ENCODE measurements at places on chromosomes 2 and 18.

DNA sequence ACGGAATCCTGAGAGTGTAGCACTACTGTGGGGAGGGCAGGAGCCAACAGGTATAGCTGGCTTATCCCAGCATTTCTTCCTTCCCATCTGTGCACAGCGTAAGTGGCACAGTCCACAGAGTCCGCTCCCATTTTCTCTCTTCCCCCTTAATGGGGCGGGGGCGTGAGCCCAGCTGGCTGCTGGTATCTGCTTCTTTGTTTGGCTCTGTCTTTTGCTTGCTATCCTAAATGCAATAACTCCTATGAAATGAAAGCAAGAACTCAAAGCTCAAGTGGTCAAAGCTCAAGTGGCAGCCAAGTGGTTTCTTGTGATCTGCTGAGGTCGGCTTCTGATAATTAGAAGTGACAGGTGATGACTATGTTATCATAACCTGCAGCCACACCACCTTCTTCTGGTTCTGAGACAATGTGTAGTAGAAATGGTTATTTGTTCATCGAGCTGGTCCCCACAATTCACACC lies 192.7 kb downstream of the PLCL1 start:
- DNase-seq, result no peak

GRCh38 chr18:12029786-12030584 lies 48.7 kb downstream of the IMPA2 start:
- DNase-seq, result no peak

GRCh38 chr18:8839281-8839680 lies 133.9 kb downstream of the MTCL1 start:
- DNase-seq, result no peak

DNA sequence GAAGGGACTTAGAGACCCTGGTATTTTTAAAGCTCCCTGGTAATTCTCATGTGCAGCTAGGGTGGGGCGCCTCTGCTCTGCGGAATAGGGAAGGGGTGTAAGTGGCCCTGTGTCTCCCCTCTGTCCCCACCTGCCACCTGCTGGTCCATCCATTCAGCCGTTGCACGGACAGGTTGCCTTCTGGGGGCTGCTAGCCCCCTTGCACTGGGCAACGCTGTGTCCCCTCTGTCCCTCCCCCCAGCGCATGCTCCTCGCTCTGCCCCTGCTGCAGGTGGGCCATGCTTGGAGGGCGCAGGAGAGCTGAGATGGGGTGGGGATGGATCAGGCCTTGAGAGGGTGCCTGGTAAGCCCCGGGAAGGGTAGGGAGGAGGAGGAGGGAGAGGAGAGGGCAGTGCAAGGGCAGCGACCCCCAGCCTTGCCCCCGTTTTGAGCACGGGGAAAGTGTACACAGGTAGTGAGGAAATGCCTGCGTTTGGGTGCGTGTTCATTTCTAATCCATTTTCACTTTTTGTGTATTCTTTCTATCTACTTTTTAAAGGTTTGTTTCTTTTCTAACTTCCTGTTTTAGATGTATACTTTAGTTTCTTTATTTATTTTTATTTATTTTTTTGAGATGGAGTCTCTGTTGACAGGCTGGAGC lies 23.9 kb downstream of the RRM2 start:
- no peak for DNase-seq

DNA sequence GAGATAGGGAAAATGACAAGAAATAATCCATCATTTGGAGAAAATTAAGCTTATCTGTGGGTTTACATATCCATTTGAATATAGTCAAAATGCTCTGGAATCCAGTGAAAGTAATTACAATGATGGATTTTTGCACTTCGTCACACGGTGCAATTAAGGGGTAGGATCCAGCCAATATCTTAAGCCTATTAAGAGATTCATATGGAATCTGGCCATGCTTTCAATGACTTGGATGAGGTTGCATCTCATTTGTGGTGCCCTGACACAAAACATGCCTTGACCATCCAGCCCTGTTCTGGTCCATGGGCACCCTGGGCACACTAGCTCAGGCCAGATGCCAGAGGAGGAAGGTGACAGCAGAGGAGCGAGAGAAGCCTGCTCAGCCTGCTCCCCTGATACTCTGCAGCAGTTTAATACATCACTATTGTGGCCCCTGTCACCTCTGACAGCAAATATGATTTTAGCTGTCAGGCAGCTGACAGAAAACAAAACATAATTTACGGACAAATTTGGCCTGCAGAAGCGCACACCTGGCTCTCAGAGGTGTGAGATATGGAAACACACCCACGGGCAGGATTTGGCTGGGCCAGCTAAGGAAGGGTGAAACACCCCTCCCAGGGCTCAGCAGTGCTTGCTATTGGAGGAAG lies 94.1 kb upstream of the ST8SIA3 start:
- no peak for DNase-seq

- no peak for DNase-seq
Measured at GRCh38 chr18:42922363-42922762, 193.1 kb downstream of the RIT2 start.

DNA sequence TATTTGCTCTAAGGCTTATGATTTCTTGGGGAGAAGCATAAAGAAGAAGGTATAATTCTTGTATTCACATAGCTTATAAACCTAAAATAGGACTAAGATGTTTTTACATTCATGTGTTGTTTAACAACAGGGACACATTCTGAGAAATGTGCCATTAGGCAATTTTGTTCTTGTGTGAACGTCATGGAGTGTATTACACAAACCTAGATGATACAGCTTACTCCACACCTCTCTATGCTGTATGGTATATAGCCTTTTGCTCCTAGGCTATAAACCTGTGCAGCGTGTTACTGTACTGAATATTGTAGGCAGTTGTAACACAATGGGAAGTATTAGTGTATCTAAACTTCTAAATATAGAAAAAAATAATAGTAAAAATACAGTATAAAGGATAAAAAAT lies 92.1 kb downstream of the PHLPP1 start:
- DNase-seq, result no peak

DNA sequence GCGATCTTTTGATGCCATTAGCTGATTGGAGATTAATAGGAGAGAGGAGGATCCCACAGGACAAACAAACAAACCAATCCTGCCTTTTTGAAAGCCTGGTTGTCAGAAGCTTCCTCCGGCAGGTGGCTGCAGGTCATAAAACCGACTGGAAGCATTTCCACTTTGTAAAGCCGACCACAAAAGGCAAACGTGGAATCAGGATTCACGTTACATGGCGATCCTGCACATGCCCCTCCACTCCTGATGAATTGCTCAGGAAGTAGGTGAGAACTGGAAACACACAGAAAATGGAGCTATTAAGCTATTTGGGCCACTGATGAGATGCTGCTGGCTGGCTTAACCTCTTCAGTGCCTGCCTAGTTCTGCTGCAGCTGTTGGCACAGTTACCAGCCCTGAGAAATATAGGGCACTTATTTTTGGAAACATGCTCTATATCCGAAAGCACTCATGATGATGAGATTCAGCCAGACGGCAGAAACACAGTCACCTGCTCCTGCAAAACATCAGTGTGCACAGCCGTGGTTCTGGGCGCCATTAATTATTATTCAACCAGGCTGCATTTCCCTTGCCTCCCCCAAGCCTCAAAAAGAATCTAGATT lies 110.3 kb upstream of the ST6GAL2 start:
- no peak for DNase-seq

- no peak for DNase-seq
Measured at GRCh38 chr2:100655936-100656534, 93.2 kb downstream of the PDCL3 start.

GRCh38 chr18:10923551-10924070 lies 225.8 kb downstream of the PIEZO2 start:
- no peak for DNase-seq

DNA sequence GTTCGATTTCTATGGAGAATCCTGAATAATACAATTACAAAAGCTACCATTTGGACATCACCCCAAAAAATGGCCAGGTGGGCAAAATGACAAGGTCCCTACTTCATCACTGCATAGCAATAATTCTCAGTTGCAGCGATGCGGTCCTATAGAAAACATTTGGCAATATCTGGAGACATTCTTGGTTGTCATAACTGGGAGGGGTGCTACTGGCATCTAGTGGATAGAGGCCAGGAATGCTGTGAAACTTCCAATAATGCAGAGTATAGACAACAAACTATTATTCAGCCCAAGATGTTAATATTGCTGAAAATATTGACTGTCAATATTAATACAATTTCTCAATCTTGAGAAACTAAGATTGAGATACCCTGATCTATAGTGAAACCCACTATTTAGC lies 637.8 kb upstream of the PKDCC start:
- no peak for DNase-seq

GRCh38 chr2:180759631-180760030 lies 220.8 kb upstream of the UBE2E3 start:
- no peak for DNase-seq

GRCh38 chr2:215358312-215358845 lies 46.5 kb downstream of the ATIC start:
- no peak for DNase-seq

DNA sequence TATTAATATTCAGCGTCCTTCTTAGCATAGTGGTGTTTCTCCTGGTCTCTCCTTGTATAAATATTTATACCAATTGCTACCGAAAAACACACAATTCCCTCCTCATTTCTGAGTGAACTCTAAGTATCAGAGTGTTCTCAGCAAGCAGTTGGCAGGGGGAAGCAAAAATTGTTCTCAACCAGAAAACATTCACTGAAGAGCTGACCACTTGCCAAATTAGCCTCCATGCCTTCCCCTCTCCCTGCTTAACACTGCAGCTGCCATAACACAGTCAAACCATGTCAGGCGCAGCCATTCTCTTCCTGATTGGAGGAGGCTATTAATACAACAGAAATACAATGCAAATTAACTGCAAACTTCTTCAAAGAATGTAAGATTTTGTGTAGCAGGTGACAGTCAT lies 105.0 kb downstream of the COL6A3 start:
- no peak for DNase-seq

GRCh38 chr2:43139996-43140621 lies 86.3 kb downstream of the ZFP36L2 start:
- DNase-seq, result no peak

DNA sequence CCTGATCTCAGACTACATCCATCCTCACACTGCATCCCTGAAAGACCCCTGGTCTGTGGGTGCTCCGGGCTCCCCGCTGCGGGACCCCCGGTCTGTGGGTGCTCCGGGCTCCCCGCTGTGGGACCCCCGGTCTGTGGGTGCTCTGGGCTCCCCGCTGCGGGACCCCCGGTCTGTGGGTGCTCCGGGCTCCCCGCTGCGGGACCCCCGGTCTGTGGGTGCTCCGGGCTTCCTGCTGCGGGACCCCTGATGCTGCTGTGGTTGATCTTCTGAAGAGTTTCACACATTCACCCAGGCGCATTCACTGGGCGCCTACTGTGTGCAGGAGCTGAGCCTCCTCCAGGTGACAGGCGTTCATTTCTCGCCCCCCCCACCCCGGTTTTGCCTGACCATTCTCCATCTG lies 162.7 kb upstream of the SALL3 start:
- DNase-seq, result no peak

- DNase-seq, result no peak
Measured at GRCh38 chr2:119352357-119352756, 14.3 kb downstream of the C2orf76 start.

GRCh38 chr2:128661311-128661710 lies 342.6 kb upstream of the HS6ST1 start:
- DNase-seq, result no peak

GRCh38 chr2:871175-871727 lies 79.4 kb upstream of the SNTG2 start:
- DNase-seq, result no peak

- no peak for DNase-seq
Measured at GRCh38 chr2:189477756-189478155, 36.5 kb downstream of the WDR75 start.

DNA sequence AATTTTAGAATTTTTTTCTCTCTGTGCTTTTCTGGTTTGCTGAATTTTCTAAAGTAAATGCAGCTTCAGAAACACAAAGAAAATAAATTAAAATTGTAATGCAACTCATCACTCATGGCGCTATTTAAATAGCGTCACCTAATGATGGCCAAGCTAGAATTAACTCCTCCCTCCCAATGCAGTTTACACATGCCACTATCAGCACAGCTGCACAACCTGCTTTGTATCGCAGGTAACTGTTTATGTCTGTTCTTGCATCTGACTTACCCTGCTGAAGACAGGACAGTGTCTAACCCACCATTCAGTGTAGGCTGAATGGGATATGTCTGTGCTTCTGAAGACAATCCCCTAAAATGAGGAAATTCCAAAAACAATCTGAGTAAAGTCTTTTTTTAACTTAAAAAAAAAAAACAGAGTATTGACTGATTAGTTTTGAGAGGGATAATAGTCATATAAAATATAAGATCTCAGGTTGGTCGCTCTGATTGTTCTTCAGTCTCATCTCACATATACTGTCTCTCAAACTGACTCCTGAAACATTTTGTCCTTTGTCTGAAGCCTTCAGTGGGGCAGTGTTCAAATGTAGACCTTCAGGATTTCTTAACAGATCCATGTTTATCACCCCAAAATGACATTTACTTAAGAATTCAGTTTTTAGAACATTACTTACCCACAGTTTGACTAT lies 271.4 kb downstream of the ZEB2 start:
- no peak for DNase-seq

GRCh38 chr2:220935789-220936321 lies 636.2 kb downstream of the EPHA4 start:
- no peak for DNase-seq

GRCh38 chr2:240204431-240205276 lies 64.2 kb upstream of the OTOS start:
- DNase-seq, result no peak

DNA sequence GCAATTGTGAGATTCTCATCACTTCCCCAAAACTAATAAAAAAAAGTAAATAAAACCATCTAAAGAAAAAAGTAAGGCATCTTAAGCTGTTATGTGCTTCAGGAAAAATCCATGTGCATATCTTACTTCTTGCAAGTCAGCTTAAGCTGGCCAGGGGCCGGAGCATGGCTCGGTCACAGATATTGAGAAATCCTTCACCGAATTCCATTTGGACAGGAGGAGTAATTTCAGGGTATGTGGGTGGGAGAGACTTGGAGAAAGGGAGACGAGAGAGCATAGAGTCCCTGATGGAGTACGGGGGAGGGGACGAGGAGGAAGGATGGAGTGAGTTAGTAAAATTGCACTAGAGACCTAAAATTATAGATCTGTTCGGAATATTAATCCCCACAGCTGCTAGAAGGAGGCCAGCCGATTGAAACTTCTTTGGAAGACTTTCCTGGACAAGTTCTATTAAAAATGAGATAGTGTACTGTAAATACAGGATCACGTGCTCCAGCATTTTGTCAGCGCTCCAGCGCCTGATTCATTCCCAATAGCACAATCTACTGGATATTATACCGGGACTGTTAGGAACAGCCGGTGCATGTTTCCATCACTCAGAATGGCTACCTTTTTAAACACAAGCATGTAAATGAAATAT lies 438.5 kb downstream of the ZNF516 start:
- no peak for DNase-seq

Measured in left renal pelvis (tissue), 4 donors.